ENCODE measurements at places on chromosomes 6 and 20.

GRCh38 chr6:100433726-100434435 lies 30.8 kb downstream of the SIM1 start:
- DNase-seq: no peak

DNA sequence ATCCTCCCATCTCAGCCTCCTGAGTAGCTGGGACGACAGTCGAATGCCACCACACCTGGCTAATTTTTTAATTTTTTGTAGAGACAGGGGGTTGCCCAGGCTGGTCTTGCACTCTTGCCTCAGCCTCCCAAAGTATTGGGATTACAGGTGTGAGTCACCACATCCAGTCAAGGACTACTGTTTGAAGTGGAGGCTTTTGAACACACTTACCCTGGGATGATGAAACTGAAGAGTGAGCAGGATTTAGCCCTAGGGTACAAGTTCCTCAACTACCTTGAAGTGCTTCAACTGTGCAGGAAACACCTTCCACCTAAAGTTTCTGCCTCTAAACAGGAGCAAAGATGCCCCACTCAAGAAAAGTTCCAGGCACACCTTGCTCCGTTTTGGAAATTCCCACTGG lies 15.7 kb upstream of the PARD6B start:
- DNase-seq: no peak

- no peak for DNase-seq
These were observed 56.2 kb downstream of the AGPAT4 start for GRCh38 chr6:161217628-161218027.

DNA sequence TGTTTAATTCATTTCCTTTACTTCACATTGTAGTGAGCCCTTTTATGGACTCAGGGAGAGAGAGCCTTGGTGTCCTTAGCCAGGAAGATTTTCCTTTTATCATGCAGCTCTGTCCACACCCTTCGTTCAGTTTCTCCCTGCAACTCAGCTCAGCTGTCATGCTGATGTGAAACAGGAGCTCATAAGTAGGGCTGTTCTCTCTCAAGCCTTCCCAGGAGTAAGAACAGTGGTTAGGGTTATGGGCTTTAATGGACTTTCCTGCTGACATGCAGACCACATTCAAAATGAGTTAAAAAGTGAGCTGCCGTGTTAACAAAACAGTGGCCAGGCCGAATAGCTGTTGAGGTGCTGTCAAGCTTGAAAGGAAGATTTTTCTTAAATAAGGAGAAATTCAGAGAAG lies 104.1 kb downstream of the BCKDHB start:
- no peak for DNase-seq

GRCh38 chr6:154706389-154706788 lies 26.8 kb upstream of the SCAF8 start:
- DNase-seq: no peak

All from CD4-positive, alpha-beta T cell treated with Interleukin-12 subunit alpha and Interleukin-12 subunit beta, for 1 hour (primary cell).